ENCODE measurements at places on chromosomes 6 and 20. TPM values are rescaled to one million over a fixed set of nuclear protein-coding genes. Genes with fewer than 3 reads are reported as not detected.

DNA sequence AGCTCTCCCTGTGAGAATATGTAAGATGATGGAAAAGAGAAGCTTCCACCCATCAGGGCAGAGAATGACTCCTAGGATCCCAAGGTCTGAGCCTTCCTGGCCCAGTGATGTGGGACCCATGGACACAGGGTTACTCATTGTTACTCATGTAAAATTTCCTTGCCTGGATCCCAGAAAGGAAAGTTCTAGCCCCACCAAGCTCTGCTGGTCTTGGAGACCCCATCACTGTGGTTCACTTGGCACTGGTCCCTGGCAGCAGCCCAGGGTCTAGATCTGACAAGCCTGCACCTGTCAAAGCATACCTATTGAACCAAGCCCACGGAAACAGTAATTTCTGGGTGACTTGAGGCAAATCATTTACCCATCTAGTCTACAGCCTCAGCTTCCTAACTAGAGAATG, 22.1 kb downstream of the MDGA1 start:
- DNase-seq = no peak

DNA sequence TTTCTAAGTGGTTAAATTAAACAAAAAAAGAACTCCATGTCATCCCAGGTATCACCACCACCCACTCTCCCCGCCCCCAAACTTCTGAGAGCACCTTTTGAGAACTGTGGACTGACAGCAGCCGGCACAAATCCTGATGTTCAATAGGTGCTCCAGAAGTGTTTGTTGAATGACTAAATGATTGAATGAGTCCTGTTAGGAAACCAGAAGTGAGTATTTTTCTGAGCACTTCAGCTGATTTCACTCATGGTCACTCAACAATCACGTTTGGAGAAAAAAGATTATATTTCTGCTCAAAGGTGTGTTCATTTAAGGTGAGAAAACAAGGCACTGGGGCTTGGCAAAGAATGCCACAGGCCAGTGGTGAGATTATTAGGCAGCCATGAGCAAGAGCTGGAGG, 6.2 kb upstream of the HNF4A start:
- no peak for DNase-seq

DNA sequence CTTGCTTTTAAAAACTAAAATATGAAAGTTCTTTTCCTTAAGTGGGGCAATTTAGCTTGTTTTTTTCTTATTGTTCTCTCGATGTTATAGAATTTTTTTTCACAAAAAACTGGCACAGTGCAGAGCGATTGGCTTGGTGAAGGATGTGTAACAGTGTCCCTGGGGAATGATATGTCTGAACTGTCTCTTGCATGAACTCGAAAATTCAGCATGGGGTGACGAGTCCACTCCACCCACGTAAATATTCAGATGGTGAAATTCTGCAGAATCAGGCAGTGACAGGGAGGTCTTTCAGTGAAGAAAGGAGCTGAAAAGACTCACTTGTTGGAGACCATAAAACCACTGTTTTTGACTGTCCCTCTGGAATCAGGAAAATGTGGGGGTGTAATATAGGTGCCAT, 505.3 kb downstream of the MMUT start:
- no peak for DNase-seq

Gene FAM184A
- total RNA-seq = 0.50 TPM

Gene UNC93A
- total RNA-seq = not detected

Measured in CD8-positive, alpha-beta T cell (primary cell).